Suppressor macrophage treated with lipopolysaccharide for 1 hour (primary cell): ENCODE measurements at places on chromosomes 1 and 21.

- no peak for DNase-seq
These were observed 38.5 kb upstream of the RXRG start for GRCh38 chr1:165483412-165483811.

- DNase-seq: no peak
These were observed 689.6 kb downstream of the USP25 start for GRCh38 chr21:16419188-16419921.

GRCh38 chr1:44084998-44085675, 33.5 kb upstream of the KLF17 start:
- no peak for DNase-seq

DNA sequence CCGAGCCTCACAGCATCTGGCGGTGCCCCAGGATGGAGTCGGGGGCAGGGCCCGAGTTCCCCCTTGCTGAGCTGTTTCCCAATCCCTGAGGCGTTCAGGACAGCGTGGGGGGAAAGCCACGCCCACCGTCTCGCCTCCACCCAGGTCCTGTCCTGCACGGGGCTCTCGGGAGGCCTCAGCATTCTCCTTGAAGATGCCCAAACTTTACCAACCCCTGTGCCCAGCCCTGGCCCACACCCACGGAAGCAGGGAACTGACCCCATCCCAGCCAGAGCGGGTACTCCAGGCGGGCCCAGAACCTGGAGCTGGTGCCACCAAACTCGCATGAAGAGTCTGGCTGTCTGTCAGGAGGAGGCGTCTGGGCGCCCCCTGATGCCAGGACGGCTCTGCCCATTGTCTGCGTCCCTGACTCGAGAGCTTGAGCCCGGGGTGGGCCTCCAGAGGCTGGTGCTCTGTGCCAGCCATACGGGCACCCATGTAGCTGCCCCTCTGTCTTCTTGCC, 35.3 kb upstream of the POFUT2 start:
- DNase-seq: no peak

GRCh38 chr1:47215713-47216112, 16.3 kb downstream of the TAL1 start:
- no peak for DNase-seq

DNA sequence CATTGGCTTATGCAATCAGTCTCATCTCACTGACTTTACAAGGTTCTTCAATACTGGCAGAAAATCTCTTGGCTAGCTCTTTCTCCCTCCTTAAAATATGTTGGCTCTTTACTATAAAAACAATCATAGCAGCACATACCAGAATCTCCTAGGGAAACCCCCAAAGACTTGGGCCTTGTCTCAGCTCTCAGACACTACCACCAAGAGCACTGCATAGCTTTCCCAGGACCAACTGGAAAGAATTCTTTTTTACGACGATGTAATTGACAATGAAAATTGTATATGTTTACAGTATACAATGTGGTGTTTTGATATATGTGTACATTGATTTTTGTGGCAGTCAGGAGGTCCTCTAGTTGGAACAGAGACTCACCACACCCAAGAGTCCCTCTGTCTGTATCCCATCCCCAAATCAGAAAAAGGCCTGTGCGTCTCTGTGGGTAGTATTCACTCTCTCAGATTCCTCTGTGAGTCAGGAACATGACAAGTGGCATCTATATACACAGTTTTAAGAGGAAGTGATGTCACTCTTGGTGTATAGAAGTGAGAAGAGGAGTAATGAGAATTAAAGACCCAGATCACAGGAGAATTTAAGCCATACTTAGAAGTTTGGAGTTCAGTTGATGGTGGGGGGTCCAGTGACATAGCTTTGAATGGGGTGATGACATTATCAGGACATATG, 21.1 kb downstream of the SMAP2 start:
- DNase-seq: peak; percentile 94

- peak; percentile 34 for DNase-seq
These were observed 859 bp downstream of the IFFO2 start for GRCh38 chr1:18955441-18956192.

GRCh38 chr21:17786071-17786850, 32.9 kb downstream of the C21orf91 start:
- DNase-seq: peak; percentile 81

DNA sequence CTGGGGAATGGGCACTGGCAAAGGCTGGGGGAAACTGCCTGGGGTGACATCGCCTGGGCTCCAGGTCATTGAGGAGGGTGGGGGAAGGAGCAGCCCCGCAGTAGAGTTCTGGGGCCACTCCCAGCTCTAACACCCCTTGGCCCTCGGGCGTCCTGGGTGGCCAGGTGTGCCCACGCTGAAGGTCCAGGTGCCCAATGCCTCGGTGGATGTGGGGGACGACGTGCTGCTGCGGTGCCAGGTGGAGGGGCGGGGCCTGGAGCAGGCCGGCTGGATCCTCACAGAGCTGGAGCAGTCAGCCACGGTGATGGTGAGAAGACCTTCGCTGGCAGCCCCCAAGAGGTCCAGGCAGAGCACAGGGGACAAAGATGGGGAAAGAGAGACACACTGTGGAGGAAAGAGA, 7.7 kb downstream of the NTRK1 start:
- no peak for DNase-seq

GRCh38 chr1:159755451-159756007, 25.2 kb upstream of the DUSP23 start:
- DNase-seq: no peak

- DNase-seq: no peak
These were observed 366.7 kb upstream of the PROX1 start for GRCh38 chr1:213621077-213621476.

DNA sequence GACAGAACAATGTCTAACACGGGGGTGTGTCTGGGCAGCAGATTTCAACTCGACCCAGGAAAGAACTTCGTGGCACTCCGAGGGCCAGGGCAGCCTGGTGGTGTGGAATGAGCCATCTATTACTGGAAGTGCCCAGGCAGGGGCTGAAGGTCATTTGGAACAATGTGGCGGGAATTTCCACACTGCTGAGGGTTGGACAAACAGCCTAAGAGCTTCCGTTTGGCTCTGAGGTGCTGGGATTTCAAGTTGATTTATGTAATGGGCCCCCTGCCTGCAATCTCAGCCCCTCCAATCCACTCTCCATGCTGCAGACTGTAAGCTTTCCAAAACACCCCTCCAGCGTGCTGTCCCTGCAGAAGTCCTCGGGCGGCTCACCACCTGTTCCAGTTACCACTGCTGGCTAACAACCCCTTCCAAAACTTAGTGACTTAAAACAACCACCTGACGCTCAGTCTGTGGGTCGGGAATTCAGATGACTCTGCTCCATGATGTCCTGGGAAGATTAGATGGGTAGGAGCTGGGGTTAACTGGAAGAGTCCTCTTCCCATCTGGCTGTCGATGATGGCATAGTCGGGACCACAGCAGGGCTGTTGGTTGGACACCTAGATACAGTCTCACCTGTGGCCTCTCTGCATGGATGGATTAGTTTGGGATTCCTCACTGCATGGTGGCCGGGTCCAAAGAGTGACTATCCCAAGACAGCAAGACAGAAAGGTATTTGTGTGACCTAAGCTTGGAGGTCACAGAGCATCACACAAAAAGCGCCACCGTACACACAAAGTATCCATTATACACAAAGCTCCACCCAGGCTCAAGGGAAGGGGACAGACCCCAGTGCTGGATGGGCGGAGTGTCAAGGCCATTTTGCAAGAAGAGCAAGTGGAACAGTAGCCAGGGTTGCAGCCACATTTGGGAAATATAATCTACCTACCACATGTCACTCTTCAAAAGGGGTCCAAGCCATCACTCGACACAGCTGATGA, 89.7 kb upstream of the IFFO2 start:
- peak; percentile 25 for DNase-seq

- peak; percentile 8 for DNase-seq
These were observed 83.1 kb downstream of the WDR3 start for GRCh38 chr1:118012515-118013124.

- DNase-seq: no peak
These were observed at the start of gene MLLT11 for GRCh38 chr1:151060007-151060656. TSS of gene MLLT11 (plus strand) at chr1:151060397. CDS start at chr1:151067225, 6,828 bp downstream.

DNA sequence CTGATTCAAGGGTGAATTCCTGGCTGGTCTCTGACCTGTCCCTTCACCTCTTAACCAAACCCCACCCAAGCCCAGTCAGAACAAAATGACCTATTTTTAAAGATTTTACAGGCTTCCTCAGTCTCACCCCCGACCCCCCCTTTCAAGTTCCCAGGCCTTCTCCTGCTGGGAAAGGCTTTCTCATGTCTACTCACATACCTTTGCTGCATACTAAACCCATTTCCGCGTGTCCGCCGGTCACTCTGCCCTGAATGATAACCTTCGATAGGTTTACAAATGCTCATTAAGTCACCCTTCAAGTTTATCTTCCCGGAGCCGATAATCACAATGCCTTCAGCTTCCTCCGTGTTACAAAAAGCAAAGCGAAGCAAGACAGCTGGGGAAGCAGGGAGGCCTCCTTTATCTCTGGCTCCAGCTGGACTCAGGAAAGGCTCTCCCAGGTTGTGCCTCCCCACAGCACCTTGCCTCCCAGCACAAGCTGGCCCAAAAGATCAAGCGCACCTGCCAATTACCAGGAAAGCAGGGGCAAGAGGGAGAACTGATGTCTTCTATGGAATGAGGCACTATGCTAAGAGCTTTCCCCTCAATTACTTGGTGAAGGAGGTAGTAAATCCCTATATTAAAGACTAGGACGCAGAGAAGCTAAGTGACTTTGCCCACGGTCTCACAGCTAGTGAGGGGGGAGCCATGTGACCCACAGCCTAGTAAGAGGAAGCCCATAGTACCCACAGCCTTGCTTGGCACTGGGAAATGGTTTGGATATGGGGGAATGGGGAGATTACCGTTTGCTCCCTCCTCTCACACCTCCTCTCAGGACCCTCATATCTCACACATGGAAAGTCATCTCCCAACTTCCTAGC, 15.9 kb downstream of the SMIM12 start:
- DNase-seq: no peak

GRCh38 chr1:54879872-54880271, 7.1 kb downstream of the DHCR24 start:
- DNase-seq: no peak

DNA sequence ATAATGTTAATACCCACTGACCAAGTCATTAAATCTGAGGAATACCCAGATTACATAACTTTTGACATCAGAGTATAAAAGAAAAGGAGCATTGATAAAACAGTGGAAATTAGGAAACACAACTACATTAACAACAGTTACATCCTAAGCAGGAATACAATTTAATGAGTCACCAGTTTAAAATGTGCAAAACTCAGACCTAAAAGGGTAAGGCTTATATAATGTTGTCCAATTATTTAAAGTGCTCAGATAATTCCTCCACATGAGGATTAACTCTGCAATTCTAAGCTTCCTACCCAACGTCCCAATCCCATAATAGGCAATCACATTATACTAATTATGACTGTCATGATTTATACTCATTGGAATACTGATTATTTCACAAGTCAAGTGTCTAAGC, 50.5 kb downstream of the ABL2 start:
- DNase-seq: no peak

DNA sequence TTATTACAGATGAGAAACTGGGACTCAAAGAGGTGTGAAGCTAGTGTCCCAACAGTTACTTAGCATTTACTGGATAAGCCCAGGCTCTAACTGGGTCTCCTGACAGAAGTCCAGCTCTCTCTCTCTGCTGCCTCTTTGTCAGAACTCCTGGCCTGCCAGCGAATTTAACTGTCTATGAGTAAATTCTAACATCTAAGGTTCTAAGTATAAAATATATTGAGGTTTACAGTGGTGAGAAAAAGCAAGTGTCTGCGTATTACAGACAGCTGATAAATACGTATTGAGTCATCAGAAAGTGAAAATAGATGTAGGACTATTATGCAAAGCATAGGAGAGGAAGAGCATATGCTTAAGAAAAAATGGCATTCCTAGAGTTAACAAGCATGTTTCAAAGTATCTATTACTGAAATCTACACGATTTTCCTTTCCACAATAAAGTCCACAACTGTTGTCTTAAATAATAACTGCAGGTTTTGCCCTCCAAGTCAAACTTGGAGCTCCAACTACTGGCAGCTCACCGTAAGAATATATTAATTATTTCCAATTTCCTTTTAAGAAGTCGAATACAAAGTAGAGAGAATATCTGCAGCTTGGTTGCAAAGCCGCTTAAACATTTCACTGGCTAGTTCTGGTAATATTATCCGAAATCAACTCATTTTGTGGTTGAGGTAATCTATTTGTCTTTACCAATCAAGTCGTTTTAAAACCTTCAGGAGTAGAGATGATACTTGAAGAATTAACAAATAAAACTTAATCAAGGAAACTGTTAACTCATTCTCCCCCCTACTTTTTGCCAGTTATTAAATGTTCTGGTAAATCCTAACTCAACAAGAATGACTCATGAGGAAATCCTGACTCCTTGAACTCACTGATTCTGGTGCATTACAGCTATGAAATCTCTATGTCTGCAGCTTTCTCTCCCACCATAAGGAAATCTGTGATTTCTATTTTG, 1.4 kb upstream of the RGS2 start:
- peak; percentile 46 for DNase-seq

GRCh38 chr1:63463248-63463647, 59.8 kb downstream of the ITGB3BP start:
- peak; percentile 87 for DNase-seq

GRCh38 chr1:240672132-240672811, 60.3 kb upstream of the GREM2 start:
- no peak for DNase-seq

- no peak for DNase-seq
These were observed 13.3 kb downstream of the EEIG2 start for GRCh38 chr1:108573183-108573582.

- DNase-seq: no peak
These were observed 442.4 kb downstream of the CAMTA1 start for GRCh38 chr1:7227654-7228053.

GRCh38 chr1:204777591-204777990, 92.1 kb upstream of the LRRN2 start:
- no peak for DNase-seq

GRCh38 chr1:186780076-186780475, 48.7 kb upstream of the PLA2G4A start:
- DNase-seq: peak; percentile 7

DNA sequence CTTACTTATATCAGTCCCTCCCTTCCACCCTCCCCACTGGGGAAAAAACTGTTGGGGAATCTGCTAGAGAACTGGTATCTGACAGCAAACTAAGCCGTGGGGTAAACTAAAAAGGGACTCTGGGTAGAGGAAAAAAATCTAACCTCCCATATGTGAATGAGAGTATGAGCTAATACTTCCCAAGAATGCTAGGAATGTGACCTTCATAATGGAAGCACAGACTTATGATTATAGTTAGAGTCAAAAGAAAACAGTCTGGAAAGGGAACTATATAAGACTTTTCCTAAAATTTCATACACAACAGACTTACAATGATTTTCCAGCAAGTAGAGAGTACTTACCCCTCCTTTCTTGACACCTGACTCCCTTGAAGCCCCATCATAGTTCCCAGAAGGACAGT, 23.0 kb upstream of the RBBP5 start:
- no peak for DNase-seq

DNA sequence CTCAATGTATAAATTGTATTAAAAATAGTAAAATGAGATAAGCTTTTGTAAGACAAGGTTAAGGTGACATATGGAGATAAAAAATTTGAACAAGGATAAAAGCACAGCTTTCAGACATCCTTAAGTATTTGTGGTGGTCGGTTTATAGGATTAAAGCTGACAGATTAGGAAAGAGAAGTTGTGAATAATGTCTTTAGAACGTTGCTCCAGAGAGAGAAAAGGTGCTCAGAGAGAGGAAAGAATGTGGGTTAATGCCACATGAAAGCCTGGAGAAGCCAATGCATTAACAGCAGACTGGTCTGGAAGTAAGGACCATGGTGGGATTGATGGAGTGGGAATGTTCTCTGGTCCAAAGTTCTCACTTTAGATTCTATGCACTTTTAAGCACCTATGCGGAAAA, 44.8 kb downstream of the ATP6V1G3 start:
- DNase-seq: no peak
